ENCODE measurements at places on chromosomes 2 and 18. TPM values are rescaled to one million over a fixed set of nuclear protein-coding genes. Genes with fewer than 3 reads are reported as not detected.

PLEK gene
- total RNA-seq, result not detected

G6PC2 gene
- total RNA-seq, result not detected

GKN2 gene
- 3.7 TPM for total RNA-seq

RIT2 gene
- not detected for total RNA-seq

UGT1A8 gene
- total RNA-seq, result not detected

AQP12A gene
- total RNA-seq, result not detected

SLC16A14 gene
- total RNA-seq, result 1.4 TPM

CROCC2 gene
- total RNA-seq, result not detected

DQX1 gene
- not detected for total RNA-seq

TMEFF2 gene
- 0.29 TPM for total RNA-seq

CPO gene
- not detected for total RNA-seq

FOSL2 gene
- total RNA-seq, result 49.5 TPM

PARD3B gene
- 0.80 TPM for total RNA-seq

LBX2 gene
- 4.6 TPM for total RNA-seq

RRM2 gene
- 244 TPM for total RNA-seq

LAMA1 gene
- total RNA-seq, result 0.31 TPM

RALBP1 gene
- 30.9 TPM for total RNA-seq

AGXT gene
- total RNA-seq, result not detected

STEAP3 gene
- total RNA-seq, result 40.9 TPM

STK39 gene
- 21.5 TPM for total RNA-seq

TWIST2 gene
- total RNA-seq, result 19.4 TPM

RESP18 gene
- not detected for total RNA-seq

CFAP210 gene
- 0.28 TPM for total RNA-seq

CRACDL gene
- 0.54 TPM for total RNA-seq

BARD1 gene
- 9.3 TPM for total RNA-seq

MRPS5 gene
- 78.0 TPM for total RNA-seq

TCF7L1 gene
- 7.3 TPM for total RNA-seq

VAMP8 gene
- total RNA-seq, result 18.7 TPM

GRP gene
- total RNA-seq, result not detected

SLC23A3 gene
- total RNA-seq, result 0.62 TPM

RNF152 gene
- 0.01 TPM for total RNA-seq

ME2 gene
- total RNA-seq, result 34.7 TPM

EPB41L3 gene
- 0.16 TPM for total RNA-seq

CLEC4F gene
- not detected for total RNA-seq

MROH2A gene
- total RNA-seq, result 0.32 TPM

SERPINB3 gene
- 0.11 TPM for total RNA-seq

TTC27 gene
- total RNA-seq, result 28.6 TPM

FIGLA gene
- not detected for total RNA-seq

ACKR3 gene
- 36.4 TPM for total RNA-seq

ZAP70 gene
- not detected for total RNA-seq

LRRC30 gene
- not detected for total RNA-seq
